Foreskin fibroblast (primary cell): ENCODE measurements at places on chromosomes 11 and 22.

GRCh38 chr11:32055861-32056260, 35.0 kb upstream of the RCN1 start:
- no peak for DNase-seq

DNA sequence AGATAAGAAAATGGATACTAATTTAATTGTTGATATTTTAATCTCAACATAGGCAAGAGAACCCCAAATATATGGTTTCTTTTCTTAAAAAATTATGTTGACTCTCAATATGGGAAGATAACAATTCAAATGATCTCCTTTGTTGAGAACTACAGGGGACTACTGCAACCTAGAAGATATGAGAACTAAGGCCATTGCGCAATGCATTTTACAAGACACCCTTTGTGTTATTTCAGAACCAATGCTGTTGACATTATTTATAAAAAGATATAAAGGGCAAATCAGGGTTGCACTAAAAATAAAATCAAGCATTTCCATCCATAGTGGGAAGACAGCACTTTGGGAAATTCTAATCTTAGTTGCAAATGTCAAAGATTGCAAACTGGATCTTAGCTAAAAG, 322.3 kb downstream of the SOX6 start:
- DNase-seq = no peak

DNA sequence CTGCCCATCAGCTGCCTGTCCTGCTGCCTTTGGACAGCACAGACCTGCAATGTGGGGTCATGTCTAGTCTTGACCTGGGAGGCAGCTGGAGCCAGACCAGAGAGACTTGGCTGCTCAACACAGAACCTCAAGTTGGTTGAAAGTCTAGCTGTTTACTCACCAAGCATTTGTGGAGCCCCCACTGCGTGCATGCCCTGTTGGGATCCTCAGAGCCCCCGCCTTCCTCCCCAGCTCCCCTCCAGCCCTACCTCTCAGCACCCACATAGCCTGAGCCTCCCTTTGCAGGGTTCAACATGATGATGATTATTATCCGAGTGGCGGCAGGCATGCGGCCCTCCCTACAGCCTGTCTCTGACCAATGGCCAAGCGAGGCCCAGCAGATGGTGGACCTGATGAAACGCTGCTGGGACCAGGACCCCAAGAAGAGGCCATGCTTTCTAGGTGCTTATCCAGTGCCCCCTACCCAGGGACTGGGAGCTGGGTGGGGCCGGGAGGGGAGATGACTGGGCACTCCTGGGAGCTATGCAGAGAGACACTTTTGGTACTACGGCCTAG, 8.3 kb downstream of the ANKK1 start:
- DNase-seq = no peak

GRCh38 chr22:25182131-25183110, 17.2 kb upstream of the CRYBB3 start:
- no peak for DNase-seq

DNA sequence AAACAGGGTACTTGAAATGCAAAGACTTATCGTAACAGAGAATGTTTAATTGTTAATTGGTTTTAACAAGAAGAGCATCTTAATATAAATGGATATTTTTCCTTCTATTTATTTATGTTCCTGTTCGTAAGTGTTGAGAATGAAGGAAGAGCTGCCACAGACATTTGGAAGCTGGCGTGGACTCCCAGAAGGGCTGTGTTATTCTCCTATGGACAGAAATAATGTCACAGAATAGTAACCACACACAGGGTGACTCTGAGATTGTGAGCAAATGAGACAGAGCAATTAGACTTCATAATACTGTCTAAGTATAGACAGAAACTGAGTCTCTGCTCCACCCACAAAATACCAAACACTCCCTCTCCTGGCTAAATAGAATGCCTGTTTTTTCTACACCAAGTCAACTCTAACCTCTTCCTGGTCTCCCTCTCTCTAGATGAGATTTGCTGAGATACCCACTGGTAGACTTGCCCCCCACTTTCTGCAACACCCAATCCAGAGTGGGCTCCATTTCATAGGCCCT, 6.1 kb downstream of the APOL3 start:
- no peak for DNase-seq

DNA sequence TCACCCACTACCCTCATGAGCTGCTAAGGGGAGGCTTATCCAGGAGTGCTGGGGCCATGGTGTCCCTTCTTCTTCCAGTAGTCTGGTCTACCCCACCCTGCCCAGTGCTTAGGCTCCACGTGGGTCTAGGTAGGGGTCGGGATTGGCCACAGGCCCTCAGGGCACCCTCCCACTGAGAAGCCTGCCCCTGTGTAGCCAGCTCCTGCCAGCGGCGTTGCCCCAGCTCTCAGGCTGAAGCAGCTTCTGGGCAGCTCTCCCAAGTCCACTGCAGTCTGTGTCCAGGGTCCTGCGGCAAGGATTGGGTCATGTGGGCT, 24.0 kb upstream of the RIC3 start:
- no peak for DNase-seq

DNA sequence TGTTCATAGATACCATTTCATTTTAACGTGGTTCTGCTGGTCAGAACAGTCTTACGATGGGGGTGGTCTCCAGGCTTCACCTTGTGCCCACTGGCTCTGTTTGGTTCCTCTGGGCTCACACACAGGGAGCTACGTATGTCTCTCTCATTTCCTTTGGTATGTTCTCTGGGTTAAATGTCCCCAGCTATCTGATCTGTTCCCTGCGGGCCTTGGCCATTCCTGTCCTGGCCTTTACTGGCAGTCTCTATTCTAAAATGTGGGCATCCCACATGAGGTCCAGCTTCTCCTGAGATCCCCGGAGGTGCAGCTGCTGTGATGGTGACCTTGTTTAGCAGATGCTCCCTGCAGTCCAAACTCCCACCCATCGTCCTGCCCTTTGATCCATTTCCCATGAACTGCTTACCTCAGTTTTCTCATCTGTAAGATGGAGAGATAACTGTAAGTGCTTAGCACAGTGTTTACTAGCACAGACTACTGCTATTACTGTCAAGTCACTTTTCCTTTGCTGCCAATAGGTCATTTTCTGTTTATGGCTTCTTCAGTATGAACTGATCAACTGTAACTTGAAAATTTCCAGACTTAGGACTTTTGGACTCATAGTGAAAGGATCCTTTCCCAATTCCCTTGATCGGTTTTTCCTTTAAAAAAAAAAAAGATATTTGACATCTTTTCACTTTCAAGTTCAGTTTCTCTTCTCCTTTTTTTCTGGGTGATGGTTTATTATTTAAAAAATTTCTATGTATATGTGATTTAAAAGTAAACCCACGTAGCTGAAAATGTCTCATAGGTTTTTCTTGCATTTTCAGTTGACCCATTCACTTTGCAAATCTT, 92.9 kb downstream of the PTPRJ start:
- DNase-seq = no peak

- DNase-seq = peak; percentile 77
Measured at GRCh38 chr11:2888266-2888968, 2.8 kb upstream of the CDKN1C start.

DNA sequence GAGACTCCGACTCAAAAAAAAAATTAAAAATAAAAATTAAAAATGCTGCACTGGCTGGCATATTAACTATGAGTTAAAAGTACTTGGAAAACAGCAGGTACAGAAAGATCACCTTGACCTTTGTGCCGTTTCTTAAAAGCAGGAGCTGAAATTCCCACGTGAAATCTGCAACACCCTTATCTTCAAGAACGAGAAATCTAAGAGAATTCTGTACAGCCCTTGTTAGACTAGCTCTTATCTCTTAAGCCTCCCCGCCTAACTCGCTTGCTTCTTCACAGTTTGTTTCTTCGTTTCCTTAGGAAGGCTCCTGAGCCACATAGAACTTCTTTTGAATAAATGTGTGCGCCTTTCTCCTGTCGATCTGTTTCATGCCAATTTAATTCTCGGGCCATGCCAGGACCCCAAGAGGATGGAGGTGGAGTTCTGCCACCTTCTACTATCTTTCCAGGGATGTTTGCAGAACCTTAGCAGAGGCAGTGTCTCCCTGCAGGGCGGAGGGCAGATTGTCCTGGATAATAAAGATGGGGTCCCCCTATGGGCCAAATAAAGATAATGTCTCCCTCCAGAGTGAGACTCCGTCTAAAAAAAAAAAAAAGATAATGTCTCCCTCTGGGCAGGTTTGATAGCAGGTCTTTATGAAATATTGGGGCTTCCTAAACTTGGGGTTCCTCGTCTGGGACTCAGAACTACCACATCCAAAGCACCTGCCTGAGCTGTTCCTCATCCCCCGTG, 27.4 kb upstream of the SYT8 start:
- no peak for DNase-seq

- DNase-seq = no peak
Measured at GRCh38 chr11:121650351-121651256, 197.8 kb upstream of the SORL1-AS1 start.

- DNase-seq = no peak
Measured at GRCh38 chr22:44990328-44990727, 19.5 kb downstream of the PHF21B start.

- peak; percentile 91 for DNase-seq
Measured at GRCh38 chr22:27113211-27113635, 455.8 kb downstream of the MIAT start.

GRCh38 chr22:27537501-27537900, 264.1 kb downstream of the MN1 start:
- peak; percentile 34 for DNase-seq

GRCh38 chr22:28670756-28671155, 8.9 kb downstream of the TTC28 start:
- no peak for DNase-seq

DNA sequence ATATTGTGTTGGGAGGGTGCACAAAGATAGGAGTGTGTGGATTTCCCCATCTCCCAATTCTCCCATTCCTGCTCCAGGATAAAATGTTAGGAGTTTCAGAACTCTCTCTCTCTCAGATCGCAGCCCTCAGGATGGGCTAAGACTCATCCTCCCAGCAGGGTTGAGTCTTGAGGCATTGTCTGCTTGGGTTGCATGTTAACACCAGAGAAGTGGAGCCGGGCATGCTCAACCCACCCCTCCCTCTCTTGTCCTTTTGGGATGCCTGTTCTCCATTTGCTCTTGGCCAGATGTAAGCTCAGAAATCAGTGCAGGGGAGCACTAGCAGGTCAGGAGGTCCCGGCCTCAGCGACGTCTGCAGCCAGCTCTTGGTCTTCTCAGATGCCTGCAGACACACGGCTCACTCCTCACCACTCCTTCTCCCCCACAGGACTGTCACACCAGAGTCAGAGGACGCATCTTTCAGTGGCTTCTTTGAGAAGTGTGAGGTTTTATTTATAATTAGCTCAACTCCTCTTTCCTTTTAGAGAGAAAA, 1456.5 kb downstream of the TBC1D22A start:
- no peak for DNase-seq

GRCh38 chr11:46741600-46742484, 22.8 kb downstream of the F2 start:
- no peak for DNase-seq

DNA sequence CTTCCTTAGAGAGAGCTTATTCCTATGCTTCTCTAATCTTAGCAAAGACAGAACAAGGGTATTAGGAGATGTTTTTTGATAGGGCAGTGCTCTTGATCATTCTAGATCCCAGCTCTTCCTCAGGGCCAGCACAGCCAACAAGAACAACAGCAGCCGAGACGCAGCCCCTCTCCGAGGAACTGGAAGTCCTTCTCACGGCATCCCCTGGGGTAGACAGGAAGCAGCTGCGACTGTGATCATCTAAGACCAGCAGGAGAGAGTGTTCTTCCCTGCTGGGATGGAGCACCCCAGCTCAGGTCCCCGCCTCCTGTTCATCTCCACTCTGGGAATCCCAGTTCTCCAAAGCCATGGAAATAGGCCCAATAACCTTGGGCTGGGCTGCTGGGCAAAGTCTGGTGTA, 29.6 kb downstream of the IRAG1 start:
- no peak for DNase-seq

- no peak for DNase-seq
Measured at GRCh38 chr11:74581954-74582547, 10.3 kb upstream of the POLD3 start.

- DNase-seq = no peak
Measured at GRCh38 chr11:68335683-68336082, 23.3 kb downstream of the LRP5 start.

- DNase-seq = peak; percentile 68
Measured at GRCh38 chr22:19325296-19325948, 33.9 kb upstream of the CLTCL1 start.

DNA sequence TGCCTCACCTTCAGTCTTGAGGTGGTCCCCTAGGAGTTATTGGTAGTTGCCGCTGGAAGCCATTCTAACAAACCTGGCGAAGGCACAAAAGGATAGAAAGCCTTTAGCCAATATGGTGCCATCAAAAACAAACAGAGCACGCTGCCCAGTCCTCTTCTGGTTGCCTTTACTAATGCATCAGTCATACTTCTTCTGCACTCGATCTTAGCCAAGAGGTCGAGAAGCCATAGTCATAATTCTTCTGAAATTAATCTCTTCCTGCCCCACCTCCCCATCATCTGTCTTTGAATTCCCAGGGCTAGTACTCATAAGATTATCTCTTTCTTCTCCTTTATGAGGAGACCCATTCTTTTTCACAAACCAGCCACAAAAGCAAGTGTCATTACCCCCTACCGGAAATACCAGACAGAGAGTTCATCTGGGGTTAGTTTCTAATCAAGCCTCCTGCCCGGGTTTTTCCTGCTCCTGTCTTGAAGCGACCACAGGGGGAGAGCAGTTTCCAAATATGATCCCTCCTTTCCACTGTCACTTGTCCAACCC, 21.4 kb upstream of the EHF start:
- DNase-seq = peak; percentile 95

DNA sequence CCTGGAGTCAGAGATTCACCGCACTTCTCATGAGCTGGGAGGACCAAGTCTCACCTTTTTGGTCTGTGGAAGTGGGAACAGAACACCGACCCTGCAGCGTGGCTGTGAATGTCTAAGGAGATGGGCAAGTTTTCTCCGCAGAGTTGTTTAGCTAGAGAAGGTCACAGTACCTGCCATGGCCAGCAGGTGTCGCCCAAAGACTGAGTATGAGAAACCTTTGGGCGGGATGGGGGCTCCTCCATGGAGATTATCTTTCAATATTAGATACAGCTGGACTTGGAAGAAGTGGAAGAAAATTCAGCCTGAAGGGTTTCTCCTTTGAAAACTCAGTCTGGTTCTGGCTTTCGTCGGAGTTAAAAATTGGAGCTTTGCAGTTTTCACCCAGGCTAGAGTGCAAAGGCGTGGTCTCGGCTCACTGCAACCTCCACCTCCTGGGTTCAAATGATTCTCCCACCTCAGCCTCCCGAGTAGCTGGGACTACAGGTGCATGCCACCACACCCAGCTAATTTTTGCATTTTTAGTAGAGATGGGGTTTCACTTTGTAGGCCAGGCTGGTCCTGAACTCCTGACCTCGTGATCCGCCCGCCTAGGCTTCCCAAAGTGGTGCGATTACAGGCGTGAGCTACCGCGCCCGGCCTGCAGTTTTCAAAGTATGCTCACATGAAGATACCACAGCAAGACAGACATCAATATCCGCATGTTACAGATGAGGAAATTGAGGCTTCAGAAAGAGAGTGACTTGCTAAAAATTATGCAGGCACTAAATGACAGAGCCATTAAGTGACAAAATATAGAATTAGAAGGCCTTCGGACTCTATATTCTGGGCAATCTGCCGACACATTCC, 10.7 kb upstream of the DSCAML1 start:
- peak; percentile 80 for DNase-seq

GRCh38 chr11:34587282-34587677, 33.6 kb upstream of the EHF start:
- DNase-seq = peak; percentile 46
